ENCODE measurements at places on chromosomes 6 and 20. TPM values are rescaled to one million over a fixed set of nuclear protein-coding genes. Genes with fewer than 3 reads are reported as not detected.
A peak's percentile ranks its signal among the peaks of the same experiment; 100 is the strongest.

Gene MEP1A
- total RNA-seq = not detected

Gene TUBB2B
- not detected for total RNA-seq

Gene MUCL3
- not detected for total RNA-seq

Gene PRSS16
- total RNA-seq = not detected

Gene SCRT2
- total RNA-seq = not detected

Gene SMLR1
- total RNA-seq = not detected

- no peak for DNase-seq
These were observed 959.9 kb upstream of the FLRT3 start for GRCh38 chr20:15297059-15297875.

DNA sequence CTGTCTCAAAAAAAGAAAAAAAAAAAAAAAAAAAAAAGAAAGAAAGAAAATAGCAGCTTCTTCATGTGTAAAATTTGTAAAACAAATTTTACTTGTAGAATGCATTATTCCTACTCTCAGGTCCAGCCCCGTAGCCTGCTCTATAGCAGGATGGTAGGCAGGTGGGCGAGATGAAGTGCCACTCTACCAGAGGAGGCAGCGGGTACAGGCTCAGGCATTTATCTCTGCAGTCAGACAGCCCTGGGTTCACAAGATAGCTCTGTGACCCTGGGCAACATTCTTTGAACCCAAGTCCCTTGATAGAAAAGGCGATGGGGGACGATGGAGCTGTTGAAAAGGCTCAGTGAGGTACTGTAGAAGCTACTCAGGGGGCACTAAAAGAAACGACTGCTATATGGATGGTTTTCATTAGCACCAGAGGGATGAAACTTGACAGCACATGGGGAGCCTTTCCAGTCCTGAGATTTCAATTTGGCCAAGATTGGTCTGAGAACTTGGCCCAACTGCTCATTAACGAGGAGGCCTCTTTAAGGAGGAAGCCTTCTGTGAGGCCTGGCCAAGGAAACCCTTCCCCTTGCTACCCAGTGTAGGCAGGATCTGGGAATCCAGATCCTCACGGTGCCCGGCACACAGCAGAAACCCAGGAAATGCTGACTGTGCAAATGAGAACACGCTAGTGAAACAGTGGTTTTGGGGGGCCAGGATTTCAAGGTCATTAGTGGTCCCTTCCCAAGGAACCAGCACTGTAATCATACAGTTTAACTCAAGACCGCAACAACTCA, 63.1 kb downstream of the MYH7B start:
- peak; percentile 52 for DNase-seq

GRCh38 chr6:46967826-46968349, 46.1 kb upstream of the ADGRF5 start:
- no peak for DNase-seq

GRCh38 chr6:32980488-32981038, 12.2 kb downstream of the BRD2 start:
- DNase-seq = no peak

DNA sequence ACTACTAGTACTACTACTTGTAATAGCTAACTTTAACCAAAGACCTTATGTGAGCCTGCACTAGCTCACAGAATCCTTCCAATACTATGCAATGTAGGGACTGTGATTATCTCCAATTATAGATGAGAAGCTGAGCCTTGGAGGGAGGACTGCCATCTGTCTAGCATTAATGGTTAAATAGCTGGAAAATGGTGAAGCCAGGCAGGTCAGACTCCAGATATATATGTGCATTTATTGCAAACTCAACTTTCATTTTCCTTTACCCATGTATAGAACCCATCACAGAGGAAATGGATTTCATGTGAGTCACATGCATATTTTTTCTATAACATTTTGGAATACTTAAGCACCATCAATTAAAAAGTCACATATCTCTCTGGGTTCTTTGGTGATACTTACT, 229.9 kb downstream of the BCAS1 start:
- no peak for DNase-seq

DNA sequence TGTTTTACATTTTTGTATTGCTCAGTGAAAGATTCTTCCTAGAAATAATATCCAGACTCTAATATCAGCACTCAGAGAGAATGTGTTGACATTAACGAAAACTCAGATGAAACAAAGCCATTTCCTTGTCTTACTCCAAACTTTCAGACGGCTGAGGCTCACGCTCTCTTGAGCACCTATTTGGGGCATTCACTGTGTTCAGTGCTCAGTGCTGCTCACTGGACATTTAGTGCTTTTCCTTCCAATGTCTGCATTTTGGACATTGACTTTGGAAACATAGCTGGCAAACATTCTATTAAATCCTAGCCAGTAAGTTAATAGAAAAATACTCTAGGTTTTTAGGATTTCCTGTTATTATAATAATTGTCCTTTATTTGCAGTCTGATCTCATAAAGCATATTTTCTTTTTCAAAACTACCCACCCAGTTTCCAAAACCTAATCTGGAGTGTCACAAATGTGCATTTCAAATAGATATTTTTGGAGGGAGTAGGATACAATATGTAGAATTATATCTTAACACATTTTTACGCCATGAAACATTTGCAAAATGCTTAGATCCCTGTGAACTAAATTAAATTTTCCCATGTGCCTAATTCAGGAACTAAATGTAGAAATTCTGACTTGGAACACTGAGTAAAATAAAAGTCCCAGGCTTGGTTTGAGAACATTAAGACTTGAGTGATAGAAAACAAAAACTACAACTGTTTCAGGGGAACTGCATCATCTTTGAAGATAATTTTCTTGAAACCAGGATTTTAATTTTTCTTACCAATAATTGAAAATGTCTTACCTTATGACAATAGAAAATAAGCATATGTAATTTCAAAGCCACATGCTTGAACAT, 91.7 kb upstream of the B3GAT2 start:
- DNase-seq = no peak

GRCh38 chr20:52747845-52748284, 224.3 kb upstream of the TSHZ2 start:
- DNase-seq = no peak

- DNase-seq = peak; percentile 74
These were observed 10.7 kb downstream of the TUBB start for GRCh38 chr6:30730601-30731435.

DNA sequence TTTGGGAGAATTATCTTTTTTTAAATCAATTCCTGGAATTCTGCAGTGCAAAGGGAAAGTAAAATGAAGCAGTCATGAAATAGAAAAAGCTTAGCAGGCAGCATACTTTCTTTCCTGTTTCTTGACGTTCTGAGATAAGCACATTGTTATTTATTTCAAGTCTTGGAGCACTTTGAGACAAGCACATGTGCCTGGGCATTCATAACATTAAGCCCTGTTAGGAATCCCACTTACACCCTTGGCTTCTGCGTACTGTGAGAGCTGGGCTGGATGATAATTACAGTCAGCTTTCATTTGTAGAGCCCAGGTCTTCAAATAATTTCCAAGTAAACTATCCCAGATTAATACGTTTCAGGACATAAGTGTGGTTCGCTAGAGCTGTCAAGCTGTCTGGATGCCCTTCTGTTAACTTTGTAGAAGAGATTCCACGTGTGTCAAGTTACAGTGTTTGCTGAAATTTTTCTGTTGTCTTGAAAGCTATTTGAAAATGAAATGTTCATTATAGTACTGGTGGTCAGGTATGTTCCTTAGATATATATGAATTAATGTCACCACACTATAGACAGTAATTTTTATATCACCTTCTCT, 8.9 kb downstream of the FARS2 start:
- no peak for DNase-seq

DNA sequence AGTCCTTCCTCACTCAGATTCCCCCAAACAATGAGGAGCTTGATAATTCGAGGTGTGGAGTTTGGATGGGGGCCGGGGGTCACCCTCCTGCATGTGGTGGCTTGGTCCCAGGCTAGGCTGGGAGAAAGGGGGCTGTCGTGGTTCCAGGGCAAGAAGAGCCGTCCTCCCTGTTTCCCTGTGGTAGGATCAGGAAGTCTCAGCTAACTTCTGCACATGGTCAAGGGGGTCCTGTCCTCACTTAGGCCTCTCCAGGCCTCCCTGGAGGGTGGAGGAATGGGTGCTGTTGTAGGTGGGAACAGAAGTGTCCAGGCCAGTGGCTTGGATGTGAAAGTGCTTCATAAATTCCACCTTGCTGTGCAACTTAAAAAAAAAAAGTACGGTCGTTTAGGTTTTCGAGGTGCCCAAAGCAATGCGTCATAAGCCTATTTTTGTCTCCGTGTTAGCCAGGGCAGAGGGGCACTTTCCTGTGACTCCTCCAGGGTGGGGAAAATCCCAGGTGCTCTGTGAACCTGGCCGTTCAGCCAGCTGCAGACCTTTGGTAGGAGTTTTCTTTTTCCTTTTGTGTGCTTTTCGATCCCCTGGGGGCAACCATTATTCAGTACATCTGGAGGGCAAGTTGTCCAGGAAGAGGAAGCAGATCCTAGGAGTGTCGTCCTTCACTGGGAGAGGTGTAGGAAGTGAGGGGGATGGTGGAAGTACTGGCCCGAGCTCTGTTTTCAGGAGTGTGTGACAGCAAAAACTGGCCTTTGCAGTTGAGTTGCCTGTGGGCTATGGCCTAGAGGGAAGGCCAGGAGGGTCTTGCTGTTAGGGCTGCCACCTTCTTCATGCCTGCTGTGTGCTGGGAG, 9.6 kb downstream of the IGF2R start:
- DNase-seq = no peak

DNA sequence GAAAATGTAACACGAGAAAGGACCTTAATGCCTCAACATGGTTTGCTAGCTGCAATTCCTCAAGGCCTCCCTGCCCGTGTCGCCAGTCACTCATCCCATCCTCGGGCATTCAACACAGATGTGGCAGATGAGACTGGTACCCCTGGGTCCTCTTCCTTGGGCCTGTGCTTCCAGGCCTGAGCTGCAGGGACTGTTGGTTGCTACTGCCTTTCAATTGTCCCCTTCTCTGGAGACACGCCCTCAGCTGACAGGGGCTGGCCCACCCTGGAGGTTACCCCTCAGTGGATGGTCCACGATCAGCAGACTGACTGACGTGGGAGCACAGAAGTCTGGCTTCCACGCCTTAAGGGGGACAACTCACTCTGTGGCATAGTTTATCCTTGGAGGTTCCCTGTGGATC, 495.1 kb upstream of the CHD6 start:
- DNase-seq = no peak

DNA sequence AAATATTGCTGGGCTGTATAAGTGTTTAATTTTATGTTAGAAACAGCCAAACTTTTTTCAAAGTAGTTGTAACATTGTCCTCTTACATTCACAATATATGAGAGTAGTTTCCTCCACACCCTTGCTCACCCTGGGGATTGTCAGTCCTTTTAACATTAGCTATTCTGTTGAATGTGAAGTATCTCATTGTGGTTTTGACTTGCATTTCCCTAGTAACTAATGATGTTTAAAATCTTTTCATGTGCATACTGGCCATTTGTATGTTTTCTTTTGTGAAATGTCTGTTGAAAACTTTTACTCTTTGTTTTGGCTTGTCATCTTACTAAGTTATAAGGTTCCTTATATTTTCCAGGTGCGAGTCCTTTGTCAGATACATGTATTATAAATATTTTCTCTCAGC, 32.9 kb downstream of the TRIM38 start:
- no peak for DNase-seq

DNA sequence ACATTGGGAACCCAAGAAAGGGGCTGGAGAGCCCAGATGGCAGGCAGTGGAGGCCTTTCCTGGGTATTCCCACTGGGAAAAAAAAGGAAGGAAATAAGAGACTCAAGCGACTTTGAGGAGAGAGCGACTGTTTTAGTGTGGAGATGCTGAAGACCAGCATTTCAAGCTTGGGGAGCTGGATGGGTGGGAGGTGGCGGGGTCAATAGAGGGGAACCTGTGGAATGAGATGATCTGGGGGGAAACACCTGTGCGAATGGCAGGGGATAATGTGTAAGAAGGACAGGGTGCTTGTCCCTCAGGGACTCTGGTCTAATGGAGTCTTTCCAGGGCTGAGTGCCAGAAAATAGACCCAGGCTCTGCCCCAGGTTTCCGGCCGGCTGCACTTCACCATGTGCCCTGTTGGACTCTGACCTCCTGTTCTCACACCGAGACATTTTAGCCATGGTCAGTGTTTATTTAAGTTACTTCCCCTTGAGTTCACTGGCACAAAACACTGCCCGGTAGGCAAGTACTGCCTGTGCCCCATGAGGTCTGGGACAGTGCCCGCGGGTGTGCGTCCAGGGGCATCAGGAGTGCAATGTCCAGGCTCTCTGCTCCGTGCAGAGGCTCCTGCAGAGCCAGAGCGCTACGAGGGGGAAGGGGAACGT, 50.4 kb upstream of the NKX2-2 start:
- no peak for DNase-seq

GRCh38 chr20:32582659-32583580, 2.2 kb downstream of the NOL4L start:
- no peak for DNase-seq

DNA sequence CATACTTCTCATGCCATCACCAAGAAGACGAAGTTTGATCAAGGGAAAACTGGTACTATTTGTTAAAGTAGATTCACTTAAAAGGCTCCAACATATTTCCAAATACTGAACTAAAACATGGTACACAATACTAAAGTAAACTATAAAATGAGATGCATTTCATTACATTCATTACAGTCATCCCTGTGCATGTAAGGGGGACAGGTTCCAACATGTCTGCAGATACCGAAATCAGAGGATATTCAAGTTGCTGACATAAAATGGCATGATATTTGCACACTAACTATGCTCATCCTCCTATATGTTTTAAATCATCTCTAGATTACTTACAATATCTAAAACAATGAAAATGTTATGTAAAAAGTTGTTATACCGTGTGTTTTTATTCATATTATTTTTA, 893.9 kb upstream of the MANEA start:
- no peak for DNase-seq

DNA sequence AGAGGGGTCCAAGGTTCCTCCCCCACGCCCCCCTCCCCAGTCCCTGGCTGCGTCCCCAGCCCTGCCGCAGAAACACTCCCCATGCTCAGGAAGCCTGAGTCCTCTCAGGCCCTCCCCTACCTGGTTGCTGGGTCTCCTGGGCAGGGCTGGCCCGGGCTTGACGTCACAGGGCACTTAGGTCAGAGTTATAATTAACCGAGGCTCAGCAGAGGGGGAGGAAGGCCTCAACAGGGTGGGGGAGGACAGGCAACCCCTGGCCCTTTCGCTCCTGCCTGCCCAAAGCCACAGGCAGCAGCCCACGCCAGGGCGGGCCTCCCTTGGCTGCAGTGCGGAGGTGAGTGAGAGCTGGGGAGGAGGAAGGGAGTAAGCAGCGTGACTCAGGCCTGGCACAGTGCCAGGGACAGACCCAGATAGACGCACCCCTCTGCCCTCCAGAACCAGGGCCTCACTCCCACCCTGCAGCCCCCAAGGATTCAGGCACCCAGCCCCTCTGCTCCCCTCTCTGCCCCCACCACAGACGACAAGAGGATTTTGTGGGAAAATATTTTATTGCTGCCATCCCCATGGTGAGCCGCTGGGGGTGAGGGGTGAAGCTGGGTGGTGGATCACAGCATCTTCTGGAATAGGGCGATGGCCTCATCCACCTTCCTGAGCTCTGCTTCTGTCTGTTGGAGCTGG, at the start of gene VWA7:
VWA7 (minus strand) TSS at position 340 of the 678 bp plus-strand sequence. CDS start 549 bp downstream, outside the sequence.
- DNase-seq = peak; percentile 73

GRCh38 chr6:38316099-38316868, 323.4 kb downstream of the BTBD9 start:
- DNase-seq = no peak

GRCh38 chr20:62198931-62199330, 16.1 kb downstream of the MTG2 start:
- no peak for DNase-seq
